ENCODE measurements at places on chromosomes 16 and 17.

DNA sequence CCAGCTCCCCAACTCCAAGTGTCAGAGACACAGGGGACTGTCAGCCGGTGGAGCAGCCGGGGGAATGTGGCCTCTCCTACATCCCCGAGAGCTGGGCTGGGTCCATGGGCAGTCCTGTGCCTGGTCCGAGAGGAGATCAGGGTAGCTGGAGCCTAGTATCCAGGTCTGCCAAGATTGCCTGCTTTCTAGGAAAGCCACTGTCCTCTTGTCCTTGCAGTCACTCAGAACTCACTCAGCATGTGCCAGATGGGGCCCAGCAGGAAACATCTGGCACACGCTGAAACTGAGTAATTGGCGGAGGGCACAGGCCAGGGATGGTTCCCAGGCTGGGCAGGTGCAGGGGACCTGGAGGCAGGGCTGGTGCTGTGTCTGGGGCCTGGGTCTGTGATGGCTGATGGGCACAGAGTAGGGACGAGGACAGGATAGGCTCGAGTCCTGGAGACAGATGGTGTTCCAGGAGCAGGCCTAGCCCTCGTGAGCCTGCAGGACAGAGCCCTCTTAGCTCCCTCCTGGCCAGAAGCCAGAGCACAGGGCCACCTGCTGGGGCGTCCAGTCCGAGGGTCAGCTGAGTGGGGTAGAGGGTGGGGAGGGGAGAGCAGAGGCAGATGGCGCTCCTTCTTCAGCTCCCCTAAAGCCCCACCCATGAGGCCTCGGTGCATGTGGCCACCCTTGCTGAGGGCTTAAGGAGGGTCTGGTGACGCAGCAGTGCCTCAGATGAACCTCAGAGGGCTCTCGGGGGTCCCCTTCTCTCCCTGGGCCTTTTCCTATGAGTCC lies 31.1 kb downstream of the ADCY7 start:
- DNase-seq: no peak

DNA sequence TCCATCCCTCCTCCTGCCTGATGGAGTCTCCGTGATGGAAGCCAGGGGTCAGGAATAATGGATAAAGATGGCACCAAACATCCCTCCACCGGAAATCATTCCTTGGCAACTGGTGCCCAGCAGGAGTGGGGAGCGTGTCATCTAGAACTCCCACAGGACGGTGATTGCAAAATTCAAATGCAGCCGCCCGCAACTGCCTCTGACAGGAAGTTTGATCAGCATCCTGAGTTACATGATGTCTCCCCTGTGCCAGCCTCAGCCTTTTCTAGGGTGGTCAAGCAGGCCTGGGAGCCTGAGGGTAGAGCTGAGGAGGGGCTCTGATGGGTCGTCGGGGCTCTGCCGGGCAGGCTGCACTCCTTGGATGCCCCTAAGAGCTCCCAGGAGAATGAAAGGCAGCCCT lies 52.8 kb downstream of the GSG1L start:
- peak; percentile 6 for DNase-seq

DNA sequence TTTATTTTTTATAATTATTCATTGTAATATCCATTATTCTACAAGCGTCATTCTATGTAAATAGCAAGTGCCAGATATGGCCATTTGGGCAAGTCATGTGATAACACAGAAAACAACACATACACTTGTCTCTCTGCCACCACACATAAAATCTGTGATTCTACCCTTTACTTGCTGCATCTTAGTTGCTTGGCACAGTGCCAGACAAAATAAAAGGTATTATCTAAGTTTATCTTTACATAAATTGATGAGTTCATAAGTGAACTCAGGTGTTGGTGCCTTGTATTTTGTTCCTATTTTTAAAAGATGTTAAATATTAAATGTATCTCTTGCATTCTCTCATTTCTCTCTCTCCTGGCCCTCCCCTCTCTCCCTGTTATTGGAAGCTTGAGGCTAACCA lies 1458.7 kb downstream of the CDH11 start:
- no peak for DNase-seq

DNA sequence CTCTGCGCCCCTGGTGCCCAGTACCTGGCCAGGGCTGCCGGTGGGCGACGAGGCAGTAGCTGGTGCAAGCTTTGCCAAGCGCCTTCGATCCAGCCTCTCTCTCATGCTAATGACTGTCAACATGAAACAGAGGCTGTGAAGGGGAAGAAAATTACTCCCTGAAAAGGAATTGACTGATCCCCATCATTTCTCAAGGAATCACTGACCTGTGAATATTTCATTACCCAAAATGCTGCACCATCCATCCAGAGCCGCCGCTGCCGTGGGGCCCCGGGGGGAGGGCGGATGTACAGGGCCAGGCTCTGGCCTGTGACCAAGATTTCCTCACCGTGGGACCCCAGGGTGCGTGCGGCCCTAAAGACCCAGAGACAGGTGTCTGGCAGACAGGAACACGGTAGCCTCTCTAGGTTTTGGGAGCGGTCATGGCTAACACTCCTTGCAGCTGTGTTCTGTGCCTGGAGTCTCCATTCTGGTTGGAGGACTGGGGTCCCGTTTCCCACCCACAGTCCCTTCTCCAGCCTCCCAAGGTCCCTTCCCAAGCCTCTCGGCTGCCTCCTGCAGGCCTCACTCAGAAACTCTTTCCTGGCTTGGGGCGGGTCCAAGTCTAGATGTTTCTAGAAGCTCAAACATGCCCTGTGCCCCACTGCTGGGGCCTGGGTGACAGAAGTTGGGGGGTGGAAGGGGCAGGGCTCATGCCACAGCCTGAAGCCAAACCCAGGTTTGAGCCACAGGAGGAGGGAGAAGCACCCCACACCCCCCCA lies 73.3 kb downstream of the ENGASE start:
- DNase-seq: no peak

- no peak for DNase-seq
These were observed 15.8 kb upstream of the ITGAD start for GRCh38 chr16:31377210-31377903.

DNA sequence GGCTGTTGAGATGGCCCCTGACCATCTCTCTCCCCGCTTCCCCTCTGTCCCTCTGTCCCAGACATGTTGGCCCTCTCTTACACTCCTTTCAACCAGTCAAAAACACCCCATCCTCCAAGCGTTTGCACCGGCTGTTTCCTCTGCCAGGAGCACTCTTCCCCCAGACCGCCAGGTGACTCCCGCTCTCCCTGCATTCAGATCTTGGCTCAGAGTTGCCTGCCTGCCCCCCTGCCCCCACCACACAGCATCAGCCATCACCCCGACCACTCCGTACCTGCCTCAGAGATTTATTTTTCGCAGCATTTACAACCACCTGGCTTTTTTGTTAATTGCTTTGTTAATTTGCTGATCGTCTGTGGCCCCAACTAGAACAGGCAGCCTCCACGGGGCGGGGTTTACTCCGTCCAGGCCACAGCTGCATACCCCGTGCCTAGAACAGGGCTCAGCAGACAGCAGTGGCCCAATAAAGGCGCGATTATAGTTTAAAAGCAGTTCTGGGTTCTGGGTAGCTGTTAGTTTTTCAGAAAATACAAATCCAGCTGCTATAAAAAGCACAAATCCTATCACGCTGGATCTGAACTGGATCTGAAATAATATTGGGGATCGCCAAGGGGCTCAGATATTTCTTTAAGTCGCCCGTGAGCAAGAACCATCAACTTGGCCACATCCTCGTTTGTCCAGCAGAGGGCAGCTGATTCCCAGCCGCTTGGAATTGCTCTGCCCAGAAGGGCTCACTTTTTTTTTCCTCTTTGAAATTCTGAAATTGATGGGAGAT lies 173.6 kb downstream of the IRF8 start:
- peak; percentile 57 for DNase-seq

DNA sequence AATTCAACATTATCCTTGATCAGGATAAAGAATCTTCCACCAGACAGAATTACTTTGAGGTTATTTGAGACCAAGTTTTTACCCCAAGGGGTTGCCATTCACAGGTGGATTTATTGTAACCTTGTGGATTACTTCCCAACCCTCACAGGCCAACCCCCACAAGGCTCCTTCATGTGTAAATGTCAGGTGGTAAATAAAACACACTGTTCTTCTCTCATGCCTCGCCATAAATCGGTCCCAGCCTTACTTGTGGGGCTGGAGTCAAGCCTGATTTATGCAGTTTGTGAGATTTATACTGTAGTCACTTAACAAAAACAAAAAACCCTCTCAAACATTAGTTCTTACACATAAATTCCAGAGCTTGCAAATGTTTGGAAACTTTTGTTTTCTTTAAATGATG lies 98.6 kb upstream of the IRX3 start:
- no peak for DNase-seq

- no peak for DNase-seq
These were observed 11.3 kb upstream of the CYB5B start for GRCh38 chr16:69413045-69413664.

- DNase-seq: no peak
These were observed 30.0 kb downstream of the MAPT start for GRCh38 chr17:45924332-45924820.

DNA sequence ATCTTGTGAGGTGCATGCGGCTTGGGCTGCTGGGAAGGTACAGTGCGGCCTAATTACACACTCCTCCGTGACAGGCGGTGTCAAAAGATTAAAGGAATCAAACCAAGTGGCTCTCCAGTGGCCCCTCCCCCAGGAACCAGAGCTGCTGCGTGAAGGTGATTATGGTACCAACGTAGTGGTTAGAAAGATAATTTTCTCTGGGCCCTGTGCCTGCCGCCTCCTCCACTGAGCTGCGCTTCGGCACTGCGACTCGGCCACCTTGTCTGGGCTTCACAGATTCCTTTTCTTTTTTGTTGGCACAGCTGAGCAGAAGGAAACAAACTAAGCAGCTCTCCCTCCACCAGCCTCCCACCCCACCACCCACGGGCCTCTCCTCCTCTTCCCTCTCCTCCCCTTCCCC lies 113.2 kb upstream of the SDK2 start:
- DNase-seq: no peak

GRCh38 chr17:42266918-42267766 lies 9.0 kb downstream of the STAT5B start:
- peak; percentile 4 for DNase-seq

DNA sequence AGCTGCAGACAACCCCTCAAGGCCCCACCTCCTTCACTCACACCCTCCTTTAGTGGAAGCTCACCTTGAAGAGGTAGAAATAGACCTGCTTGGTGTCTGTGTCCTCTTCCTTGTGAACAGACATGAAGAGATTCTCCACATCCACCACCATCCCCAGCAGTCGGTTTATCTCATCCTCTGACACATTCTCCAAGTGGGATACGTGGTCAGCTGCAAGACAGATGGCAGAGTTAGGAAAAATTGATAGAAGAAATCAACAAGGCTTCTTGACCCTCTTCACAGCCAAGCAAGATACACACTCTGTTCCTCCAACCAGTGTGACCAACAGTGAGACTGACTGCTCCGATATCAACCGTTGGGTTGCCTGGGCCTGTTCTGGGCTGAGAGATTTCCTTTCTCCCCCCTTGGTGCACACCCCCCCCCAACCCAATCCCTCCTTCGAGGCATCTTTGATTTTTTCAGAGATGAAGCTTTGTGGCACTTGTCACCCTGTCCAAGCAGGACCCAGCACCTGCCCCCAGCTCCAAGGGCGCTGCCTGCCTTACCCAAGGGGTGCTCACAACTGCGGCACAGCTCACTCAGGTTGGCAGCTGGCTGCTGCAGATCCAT lies 902 bp downstream of the KAT2A start:
- no peak for DNase-seq

DNA sequence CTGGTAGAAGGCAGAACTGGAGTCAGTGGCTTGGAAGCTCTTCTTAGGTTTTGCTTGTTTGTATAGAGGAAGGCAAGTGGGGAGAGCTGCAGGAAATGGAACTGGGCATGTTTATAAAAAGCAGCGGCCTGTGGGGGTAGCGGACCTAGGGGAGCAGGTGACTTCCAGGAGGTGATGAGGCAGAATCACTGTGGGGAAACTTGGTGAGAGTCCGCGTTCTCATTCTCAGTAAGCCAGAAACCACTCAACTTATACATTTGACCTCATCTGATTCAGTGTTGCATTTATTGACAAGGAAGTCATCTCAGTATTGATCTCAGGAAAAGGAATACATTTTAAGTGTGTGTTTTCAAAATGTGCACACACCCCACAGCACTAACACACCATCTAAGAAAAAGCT lies 299.8 kb downstream of the CNTNAP4 start:
- no peak for DNase-seq

DNA sequence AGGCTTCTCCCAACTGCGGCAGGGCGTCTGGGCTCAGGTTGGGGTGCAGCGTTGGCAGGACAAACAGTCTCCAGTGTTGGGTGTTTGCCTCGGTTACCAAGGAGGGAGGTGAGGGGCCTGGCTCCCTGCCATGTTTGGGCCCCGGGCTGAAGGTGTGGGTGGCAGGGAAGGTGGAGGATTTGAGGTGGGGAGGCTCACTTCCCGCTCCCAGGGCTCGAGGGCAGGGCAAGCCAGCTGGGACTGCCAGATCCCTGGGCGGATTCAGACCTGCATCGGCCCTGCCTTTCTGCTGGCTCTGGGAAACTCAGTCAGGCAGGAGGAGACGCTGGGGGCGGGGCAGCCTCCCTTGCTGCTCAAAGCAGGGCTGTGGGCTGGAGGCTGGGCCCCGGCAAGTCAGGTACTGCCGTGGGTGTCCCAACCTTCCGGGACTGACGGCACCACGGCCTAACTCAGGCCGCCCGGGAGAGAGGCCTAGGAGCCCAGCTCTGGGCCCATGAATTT lies 31.3 kb upstream of the KRT17 start:
- peak; percentile 73 for DNase-seq

GRCh38 chr16:22348291-22348690 lies 26.1 kb downstream of the CDR2 start:
- peak; percentile 89 for DNase-seq

DNA sequence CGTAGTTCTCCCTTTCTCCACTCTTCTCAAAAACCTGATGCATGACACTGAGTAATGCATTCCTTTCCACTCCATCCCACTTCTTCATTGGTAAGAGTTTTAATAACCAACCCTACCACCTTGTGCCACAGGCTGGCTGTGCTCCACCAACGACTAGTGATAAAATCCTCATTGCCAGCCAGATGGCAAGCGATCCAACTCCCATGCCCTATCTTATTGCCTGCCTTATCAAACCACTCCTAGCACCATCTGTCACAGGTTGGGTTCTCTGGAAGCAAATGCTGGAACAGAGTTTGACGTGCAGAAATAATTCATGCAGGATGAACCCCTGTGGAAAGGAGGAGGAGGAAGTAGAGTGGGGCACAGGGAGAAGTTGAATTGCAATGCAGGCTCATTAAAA lies 99.5 kb downstream of the CHD9NB start:
- DNase-seq: peak; percentile 11

DNA sequence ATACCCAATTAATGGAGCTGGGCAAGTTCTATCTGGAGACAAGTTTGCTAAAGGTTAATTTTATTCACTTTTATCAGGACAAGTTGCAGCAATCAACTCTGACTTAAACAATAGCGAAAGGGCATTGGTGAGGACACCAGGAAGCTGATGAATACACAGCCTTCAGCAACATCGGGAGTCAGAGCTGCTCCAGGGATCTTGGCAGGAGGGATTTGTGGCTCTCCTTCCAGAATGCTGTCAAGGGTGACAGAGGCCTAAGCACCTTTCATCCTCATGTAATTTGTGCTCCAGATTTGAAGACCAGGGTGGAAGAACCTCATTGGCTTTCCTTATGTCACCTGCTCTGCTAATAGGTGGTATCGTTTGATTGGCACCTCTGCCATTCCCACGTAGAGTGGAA lies 485.6 kb downstream of the NPIPA7 start:
- no peak for DNase-seq

- DNase-seq: no peak
These were observed 26.1 kb downstream of the SPG7 start for GRCh38 chr16:89534252-89534756.
